ENCODE measurements at places on chromosomes 5 and 9.

DNA sequence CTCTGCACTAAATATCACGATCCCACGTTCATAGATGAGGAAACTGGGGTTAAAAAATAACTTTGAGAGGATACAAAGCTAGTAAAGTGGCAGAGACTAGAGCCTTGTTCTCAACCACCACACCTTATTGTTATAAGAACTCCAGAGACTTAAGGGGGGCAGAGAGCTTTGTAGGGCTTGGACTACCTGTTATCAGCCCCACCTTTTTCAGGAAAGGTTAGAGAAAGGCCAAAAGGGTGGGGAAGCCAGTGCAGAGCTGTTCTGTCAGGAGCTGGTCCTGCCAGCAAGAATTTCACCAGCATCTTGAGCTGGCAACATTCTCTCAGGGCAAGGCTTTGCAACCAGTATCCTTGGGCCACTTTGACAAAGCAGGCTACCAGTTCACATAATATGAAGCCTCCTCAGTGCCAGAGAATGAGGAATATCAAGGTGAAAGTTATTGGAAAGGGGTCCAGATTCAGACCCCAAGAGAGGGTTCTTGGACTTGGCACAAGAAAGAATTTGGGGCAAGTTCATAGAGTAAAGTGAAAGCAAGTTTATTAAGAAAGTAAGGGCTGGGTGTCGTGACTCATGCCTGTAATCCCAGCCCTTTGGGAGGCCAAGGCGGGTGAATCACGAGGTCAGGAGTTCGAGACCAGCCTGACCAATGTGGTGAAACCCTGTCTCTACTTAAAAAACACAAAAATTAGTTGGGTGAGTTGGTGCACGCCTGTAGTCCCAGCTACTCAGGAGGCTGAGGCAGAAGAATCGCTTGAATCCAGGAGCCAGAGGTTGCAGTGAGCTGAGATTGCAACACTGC, 66.2 kb upstream of the CLINT1 start:
- DNase-seq: no peak

- DNase-seq: no peak
These were observed 17.7 kb downstream of the CAMSAP1 start for GRCh38 chr9:135889564-135890189.

DNA sequence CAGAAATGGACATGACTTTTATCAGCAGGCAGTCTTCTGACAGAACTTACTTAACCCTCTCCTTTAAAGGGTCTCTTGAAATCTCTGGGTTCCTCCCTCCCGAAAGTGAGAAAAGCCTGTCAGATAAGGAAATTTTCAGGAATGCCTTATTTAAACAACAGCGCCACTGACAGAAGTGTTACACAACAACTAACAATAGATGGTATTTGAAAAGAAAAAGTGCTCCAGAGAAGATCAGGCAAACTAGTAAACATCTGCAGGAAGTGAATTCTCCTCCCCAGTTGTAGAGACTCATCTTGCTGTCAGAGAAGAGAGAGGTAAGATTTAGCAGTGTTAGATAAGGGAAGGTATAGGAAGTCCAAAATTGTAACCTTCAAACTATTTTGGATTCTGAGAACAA, 107.2 kb upstream of the NFIL3 start:
- DNase-seq: peak; percentile 45

DNA sequence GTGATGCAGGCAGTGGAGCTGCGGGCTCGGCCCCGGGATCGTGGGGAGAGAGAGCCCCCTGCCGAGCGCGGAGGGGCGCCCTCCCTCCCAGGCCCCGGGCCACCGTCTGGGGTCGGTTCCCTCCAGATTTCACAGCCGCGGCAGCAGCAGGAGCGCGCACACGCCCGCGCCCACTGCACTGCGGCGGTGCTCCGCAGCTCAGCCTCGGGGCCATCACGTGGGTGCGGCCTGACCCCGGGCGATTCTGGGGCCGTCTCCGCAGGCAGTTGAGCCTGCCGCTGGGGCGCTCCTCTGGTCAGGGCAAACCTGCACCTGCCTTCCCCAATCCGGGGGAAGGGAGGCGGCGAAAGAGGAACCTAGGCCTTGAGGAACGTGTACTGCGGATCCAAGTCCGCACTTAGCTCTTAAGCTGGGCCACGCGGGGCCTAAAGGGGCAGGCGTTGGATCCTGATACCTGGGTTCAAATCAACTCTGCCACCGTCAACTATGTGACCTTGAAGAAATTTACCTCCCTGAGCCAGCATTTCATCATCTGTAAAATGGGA, 9.4 kb upstream of the DELE1 start:
- no peak for DNase-seq

- DNase-seq: no peak
These were observed 19.1 kb downstream of the TMEM232 start for GRCh38 chr5:110707260-110707844.

DNA sequence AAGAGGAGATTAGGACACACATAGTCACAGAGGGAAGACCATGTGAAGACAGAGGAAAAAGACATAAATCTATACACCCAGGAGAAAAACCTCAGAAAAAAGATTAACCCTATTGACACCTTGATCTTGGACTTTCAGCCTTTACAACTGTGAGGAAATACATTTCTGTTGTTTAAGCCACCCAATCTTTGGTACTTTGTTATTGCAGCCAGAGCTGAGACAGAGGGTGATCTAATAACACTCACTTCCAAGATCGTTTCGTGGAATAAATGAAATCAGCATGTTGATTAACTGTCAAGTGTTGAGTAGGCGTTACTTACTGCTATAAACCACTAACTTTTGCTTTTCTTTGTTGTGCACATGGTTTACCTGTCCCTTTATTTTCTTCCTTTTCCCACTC, 361.2 kb upstream of the RIOK2 start:
- DNase-seq: no peak

- no peak for DNase-seq
These were observed 29.2 kb downstream of the NCS1 start for GRCh38 chr9:130201399-130201873.

DNA sequence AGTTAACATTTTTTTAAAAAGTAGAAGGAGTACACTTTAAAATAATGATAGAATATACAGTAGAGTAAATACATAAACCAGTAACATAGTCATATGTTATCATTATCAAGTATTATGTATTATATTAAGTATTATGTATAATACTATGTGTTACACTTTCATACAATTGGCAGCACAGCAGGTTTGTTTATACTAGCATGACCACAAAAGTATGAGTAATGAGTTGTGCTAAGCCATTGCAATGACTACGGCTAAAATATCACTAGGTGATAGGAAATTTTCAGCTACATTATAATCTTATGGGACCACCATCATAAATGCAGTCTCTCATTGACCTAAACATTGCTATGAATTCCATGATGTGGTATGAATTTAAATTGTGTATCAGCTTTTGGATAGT, 506.0 kb downstream of the HTR1A start:
- no peak for DNase-seq

DNA sequence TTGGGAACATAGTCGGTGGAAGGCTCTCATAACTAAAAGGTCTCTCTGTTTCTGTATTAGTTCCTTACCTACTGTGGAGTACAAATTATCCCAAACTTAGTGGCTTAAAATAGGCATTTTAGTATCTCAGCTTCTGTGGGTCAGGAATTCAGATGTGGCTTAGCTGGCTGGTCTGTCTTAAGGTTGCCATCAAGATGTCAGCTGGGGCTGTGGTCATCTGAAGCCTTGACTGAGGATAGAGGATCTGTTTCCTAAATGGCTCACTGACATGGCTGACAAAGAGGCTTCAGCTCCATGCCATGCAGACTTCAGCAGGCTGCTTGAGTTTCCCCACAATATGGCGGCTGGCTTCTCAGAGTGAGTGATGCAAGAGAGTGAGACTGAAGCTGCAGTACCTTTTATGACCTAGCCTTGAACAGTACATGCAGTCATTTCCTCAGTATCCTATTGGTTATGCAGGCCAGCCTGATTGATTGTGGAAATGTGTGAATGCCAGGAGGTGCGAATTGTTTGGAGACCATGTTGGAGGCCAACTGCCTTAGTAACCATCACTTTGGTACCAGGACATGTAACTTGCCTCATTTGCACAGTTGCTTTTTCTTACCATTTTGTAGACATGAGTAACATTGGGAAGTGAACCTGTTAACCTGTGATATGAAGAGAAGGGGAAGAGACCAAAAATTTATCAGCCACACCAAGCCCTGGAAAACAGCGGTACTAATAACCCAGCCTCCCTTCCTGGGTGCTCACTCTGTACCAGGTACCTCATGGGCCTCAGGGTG, 152.8 kb upstream of the IER5L start:
- no peak for DNase-seq

DNA sequence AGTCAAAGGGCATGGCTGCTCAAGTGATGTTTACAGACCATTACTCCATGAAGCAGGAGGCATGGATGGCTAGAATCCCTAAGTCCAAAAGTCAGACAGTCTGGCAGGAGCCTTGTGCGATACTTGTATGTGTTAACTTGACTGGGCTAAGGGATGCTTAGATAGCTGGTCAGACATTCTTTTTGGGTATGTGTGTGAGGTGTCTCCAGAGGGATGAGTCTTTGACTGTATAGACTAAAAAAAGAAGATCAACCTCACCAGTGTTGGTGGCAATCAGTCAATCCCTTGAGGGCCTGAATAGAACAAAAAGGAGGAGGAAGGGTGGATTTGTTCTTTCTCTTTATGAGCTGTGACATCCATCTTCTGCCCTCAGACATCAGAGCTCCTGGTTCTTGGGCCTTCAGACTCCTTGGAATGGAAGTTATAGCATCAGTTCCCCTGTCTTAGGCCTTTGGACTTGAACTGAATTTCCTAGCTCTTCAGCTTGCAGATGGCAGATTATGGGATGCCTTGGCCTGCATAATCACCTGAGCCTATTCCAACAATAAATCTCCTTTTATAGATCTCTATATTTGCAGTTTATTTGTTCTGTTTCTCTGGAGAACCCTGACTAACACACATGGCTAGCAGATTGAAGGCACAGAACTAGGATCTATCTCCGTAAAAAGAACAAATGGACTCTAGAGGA, 9.7 kb upstream of the HSPB3 start:
- DNase-seq: no peak

DNA sequence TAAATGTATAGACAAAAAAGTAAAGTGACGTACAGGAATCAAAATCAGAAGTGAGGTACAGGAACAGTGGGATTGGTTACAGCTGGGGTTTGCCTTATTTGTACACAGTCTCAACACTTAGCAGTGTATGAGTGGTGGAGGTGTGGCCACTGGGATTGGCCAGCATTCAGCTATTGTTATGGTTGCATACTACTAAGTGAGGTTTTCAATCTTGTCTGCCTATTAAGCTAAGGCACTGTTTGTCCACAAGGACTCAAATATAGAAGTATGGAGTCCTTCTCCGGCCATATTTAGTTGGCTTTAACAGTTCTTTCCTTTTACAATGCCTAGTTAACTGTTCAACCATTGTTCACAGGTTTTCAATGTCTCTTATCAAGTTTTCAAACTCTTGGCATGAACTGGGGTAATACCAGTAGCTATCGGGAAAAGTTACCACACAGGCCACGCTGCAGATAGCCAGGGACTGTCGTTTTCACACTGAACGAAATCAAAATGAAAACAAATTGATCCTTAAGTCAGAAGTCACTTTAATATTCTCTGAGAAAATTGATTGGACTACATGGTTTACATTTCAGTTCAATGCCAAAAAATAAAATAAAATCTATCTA, 176.0 kb upstream of the FREM1 start:
- no peak for DNase-seq

DNA sequence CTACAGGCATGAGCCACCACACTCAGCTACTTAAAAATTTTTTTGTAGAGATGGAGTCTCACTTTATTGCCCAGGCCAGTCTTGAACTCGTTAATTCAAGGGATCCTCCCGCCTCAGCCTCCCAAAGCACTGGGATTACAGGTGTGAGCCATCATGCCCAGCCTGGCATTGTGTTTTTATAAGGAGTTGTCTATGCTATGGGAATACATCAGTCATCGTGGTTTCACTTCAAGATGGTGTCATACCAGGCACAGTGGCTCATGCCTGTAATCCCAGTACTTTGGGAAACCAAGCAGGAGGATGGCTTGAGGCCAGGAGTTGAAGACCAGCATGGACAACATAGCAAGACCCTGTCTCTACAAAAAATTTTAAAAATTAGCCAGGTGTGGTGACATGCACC, 49.7 kb downstream of the CYSTM1 start:
- no peak for DNase-seq

DNA sequence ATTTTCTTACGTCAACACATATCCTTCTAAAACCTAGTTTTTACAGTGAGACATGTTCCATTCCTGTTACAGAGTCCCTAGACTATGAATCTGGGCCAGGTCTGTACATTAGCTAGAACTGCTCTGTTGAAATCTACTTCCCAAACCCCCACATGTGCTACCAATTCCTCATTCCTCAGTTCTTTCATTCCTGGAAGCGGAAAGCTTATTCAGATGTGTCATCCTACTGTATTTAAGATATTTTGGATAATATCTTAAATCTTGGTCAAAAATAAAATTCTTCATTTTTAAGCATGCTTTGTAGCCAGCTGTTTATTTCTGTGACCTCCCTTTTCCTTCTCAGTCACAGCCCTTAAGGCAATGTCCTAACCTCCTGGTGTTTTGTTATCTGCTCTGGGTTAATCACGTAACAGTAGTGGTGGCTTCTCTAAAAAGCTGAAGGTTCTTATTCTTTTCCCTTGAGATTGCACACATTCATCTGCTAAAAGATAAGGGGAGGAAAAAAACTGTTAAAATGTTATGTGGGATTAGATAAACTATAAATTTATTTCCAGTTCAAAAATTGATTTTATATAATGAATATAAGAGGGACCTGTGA, 35.6 kb downstream of the GLRX start:
- DNase-seq: no peak

GRCh38 chr5:87132696-87133095, 135.0 kb upstream of the RASA1 start:
- no peak for DNase-seq
